ENCODE measurements at places on chromosomes 3 and 15. TPM values are rescaled to one million over a fixed set of nuclear protein-coding genes. Genes with fewer than 3 reads are reported as not detected.

FNDC3B gene
- 30.4 TPM for total RNA-seq

CD96 gene
- total RNA-seq, result not detected

SPATA12 gene
- 0.46 TPM for total RNA-seq

CELF6 gene
- 0.09 TPM for total RNA-seq

ZNF501 gene
- not detected for total RNA-seq

SCG5 gene
- 2.5 TPM for total RNA-seq

CLDN16 gene
- total RNA-seq, result not detected

MORC1 gene
- not detected for total RNA-seq

IGSF10 gene
- 0.49 TPM for total RNA-seq

CYP1A2 gene
- total RNA-seq, result not detected

ECE2 gene
- total RNA-seq, result not detected

EFHB gene
- total RNA-seq, result 0.63 TPM

DUOXA2 gene
- not detected for total RNA-seq

HIGD2B gene
- total RNA-seq, result not detected

CX3CR1 gene
- total RNA-seq, result not detected

ALG3 gene
- 73.3 TPM for total RNA-seq

KIF23 gene
- total RNA-seq, result 73.7 TPM

KIF15 gene
- total RNA-seq, result 12.3 TPM

WDR49 gene
- total RNA-seq, result not detected

ENTPD3 gene
- total RNA-seq, result not detected

RBP2 gene
- total RNA-seq, result not detected

GOLGA6L7 gene
- not detected for total RNA-seq

SLC22A13 gene
- not detected for total RNA-seq

SAXO2 gene
- 3.3 TPM for total RNA-seq

NR1I2 gene
- total RNA-seq, result not detected

CFAP20DC gene
- total RNA-seq, result 2.3 TPM

CCK gene
- total RNA-seq, result 0.94 TPM

ACVR2B gene
- 3.0 TPM for total RNA-seq

IQCF5 gene
- total RNA-seq, result not detected

TM6SF1 gene
- total RNA-seq, result not detected

GPR62 gene
- not detected for total RNA-seq

TIPIN gene
- 34.6 TPM for total RNA-seq

XCR1 gene
- not detected for total RNA-seq

CELSR3 gene
- total RNA-seq, result 4.7 TPM
